Psoas muscle (tissue), 8 donors: ENCODE measurements at places on chromosomes 13 and 19. TPM values are rescaled to one million over a fixed set of nuclear protein-coding genes. Genes with fewer than 3 reads are reported as not detected.

DNA sequence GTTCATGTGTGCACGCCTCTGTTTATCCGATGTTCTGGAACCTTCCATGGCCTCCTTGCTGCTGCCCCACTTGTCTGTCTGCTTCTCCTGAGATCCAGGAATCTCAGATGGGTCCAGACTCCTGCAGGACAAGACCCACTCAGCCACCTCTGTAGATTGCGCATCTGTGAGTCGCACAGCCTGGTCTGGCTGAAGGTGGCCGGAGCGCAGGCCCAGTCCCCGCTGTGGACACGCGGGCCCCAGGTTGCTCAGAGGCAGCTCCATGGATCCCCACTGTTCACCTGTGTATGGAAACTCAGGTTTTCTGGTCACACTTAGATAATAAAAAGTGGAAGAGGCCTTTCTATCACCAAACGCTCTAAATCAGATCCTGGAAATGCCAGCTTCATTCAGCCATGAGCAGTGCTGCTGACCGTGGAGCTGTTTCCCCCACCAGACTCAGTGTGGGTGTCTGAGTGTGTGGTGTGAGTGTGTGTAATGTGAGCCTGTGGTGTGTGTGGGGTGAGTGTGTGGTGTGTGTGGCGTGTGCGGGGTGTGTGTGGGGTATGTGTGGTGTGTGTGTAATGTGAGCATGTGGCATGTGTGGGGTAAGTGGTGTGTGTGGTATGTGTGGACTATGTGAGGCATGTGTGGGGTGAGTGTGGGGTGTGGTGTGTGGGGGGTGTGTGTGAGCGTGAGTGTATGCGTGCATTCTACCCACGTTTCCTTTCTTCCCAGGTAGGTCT lies 59.5 kb downstream of the MCF2L start:
- no peak for DNase-seq

GRCh38 chr19:13974073-13974472 lies 21.8 kb downstream of the DCAF15 start:
- DNase-seq, result no peak

Gene RFPL4A
- polyA plus RNA-seq, result not detected

DNA sequence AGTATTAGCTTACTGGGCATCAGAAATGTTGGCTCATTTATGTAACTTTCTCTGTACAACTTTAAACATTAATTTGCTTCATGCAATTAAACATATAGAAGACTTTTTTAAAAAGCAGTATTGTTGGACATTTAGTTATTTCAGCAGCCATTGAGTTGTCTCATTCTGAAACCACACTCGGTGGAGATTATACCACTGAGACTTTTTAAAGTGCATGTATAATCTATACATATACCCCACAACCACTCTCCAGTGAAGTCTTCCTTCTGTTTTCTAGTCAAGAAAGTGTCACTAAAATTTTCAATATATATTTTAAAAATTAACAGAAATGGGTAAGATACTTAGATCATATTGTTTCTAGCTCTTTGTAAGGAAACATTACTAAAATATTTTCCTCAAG lies 15.5 kb downstream of the SETDB2 start:
- no peak for DNase-seq

GRCh38 chr13:20728579-20729311 lies 25.2 kb downstream of the IL17D start:
- DNase-seq, result no peak

GRCh38 chr19:45218911-45219743 lies 26.1 kb downstream of the EXOC3L2 start:
- no peak for DNase-seq

Gene PRODH2
- polyA plus RNA-seq, result not detected

- DNase-seq, result no peak
Measured at GRCh38 chr19:57241176-57241575, 744 bp downstream of the ZNF805 start.

- no peak for DNase-seq
Measured at GRCh38 chr13:80140685-80141084, 200.2 kb downstream of the SPRY2 start.

Gene NLRP11
- not detected for polyA plus RNA-seq

DNA sequence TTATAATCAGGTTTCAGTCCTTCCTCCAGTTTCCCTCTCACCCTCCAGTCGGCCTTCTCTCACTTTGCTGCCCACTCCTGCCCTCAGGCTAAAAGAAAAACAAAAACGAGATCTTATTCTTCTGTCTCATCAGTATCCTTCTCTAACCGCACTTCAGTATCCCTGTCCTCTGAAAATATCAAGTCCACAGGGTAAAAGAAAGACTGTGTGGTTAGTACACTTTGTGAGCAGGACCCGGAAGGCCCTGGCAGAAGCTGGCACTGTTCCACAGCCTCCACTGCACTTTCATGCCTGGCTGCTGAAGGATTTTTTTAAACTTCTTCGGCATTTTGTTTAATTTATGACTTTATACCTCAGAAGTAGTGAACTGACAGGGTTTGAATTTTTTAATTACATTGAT lies 51.8 kb downstream of the TM9SF2 start:
- no peak for DNase-seq

DNA sequence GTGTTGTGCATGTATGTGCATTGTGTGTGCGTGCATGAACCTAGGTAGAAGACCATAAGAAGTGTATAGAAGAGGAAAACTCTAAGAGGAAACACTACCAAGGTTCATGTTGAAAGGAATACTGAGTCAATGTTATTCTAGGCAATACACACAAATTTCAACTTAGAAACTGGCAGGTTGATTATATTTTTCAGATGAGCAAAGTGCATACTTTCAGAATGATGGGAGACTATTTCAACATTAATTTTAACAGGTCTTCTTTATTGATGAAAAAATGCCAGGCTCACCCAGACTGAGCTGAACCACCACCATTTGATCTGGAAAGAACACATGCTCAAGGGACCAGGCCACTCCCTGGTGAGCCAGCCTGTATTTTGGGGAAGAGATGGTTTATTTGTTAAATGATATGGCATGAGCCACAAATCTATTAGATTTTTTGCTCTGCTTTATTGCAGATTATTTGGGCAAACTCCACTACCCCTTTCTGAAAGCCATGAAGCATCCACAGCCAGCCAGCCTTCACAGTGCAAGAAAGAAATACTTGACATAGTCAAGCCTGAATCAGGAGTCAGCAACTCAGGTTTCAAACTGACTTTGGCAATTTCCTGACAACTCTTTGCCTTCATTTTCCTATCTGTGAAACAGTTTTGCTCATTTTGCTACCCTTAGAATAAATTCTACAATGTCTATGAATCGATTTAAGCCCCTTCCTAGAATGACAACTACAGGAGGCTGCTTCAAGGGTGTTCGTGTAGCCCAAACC lies 368.9 kb downstream of the COG6 start:
- DNase-seq, result no peak

- no peak for DNase-seq
Measured at GRCh38 chr13:57673197-57673596, 41.7 kb downstream of the PCDH17 start.

GRCh38 chr13:97001636-97002035 lies 7.4 kb upstream of the OXGR1 start:
- DNase-seq, result no peak

Gene ZNF492
- 0.01 TPM for polyA plus RNA-seq

- DNase-seq, result peak; percentile 92
Measured at GRCh38 chr19:2982983-2983350, 5.6 kb downstream of the TLE6 start.

DNA sequence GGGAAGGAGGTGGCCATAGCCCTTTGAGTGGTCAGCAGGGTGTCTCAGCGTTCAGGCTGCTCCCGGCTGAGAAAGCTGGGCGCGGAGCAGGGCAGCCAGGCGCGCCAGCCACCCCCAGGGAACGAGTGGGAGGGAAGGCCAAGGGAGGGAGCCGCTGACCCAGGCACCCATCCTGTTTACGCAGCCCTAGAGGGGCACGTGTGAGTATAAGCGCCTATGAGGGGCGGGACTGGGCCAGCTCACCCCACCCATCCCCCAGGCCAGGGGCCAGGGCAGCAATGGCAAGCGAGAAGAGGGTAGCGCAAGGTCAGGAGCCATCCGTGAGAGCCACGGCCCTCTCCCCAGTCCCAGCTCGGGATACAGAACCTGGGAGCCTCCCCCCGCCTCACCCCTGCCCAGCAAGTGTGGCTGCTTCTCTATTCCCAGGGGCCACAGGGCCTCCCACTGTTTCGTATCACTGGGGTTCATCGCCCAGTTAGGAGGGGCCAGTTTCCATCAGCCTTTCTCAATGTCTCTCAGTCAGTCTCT lies 897 bp upstream of the DMKN start:
- no peak for DNase-seq

- DNase-seq, result no peak
Measured at GRCh38 chr19:39919976-39920375, 14.5 kb downstream of the FCGBP start.

DNA sequence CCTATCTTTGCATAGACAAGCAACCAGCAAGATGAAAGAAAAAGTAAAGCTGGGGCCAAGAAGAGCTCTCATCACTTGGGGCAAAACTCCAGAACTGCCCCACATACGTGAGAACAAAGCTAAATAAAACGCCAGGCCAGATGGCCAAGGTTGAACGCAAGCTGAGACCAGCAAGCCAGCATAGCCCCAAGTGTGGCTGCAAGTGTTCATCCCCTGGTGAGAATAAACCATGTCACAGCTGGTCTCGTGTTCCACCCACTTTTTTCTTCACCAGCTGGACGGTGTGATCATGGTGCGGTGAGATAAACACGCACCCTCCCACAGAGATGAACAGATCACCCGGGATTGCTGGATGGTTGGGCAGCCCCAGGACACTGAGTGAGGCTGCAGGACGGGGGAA lies 109.6 kb upstream of the CACNA1A start:
- DNase-seq, result no peak

- DNase-seq, result no peak
Measured at GRCh38 chr19:5298471-5298901, 42.1 kb downstream of the PTPRS start.

GRCh38 chr13:77448689-77449088 lies 86.8 kb upstream of the SCEL start:
- no peak for DNase-seq

DNA sequence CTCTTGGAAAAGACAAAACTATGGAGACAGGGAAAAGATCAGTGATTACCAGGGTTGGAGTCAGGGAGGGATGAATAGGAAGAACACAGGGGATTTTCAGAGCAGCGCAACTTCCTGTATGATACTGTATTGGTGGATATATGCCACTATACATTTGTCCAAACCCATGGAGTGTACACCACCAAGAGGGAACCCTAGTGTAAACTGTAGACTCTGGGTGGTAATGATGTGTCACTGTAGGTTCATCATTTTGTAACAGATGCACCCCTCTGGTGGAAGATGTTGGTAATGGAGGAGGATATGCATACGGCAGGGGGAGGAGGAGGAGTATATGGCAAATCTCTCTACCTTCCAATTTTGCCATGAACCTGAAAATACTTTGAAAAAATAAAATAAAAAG lies 68.1 kb downstream of the UFM1 start:
- no peak for DNase-seq

- DNase-seq, result no peak
Measured at GRCh38 chr13:86826232-86826631, 844.9 kb upstream of the SLITRK5 start.

Gene PROSER3
- 5.3 TPM for polyA plus RNA-seq

- no peak for DNase-seq
Measured at GRCh38 chr19:16012552-16012951, 63.7 kb upstream of the TPM4 start.

Gene SIGLEC10
- 0.11 TPM for polyA plus RNA-seq

DNA sequence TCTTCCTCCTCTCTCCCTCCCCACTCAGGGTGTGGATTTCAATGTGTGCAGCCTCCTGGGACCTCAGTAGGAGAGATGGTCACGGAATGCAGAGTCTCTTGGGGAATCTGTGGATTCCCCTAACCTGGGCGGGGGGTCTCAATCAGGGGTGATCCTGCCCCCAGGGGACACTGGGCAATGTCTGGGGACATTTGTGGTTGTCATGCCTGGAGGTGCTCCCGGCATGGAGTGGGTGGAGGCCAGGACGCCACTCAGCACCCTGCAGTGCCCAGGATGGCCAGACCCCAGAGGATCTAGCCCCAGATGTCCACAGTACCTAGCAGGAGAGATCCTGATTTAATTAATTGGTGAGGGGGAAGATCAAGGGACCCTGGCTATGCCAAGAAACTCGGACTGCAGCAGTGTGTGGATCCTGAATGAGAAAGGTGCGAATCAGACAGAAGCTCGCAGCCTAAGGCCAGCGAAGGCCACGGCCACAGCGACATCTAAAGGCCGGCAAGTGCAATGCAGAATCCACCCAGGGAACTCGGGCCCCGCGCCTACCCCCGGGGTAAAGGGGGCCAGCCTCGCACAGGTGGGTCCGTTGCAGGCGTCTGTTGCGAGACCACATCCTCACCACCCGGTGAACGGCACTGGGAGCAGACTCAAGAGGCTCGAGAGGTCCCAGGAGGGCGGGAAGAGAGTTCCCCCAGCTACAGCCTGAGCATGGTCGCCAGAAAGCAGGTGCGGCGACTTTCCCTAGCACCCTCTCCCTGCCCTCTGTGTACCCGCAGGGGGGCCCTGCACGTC lies 88.8 kb downstream of the GNG7 start:
- peak; percentile 64 for DNase-seq

GRCh38 chr19:47603706-47604565 lies 5.0 kb upstream of the BICRA start:
- DNase-seq, result no peak

Gene ZNF428
- polyA plus RNA-seq, result 33.5 TPM

Gene ZFP14
- 0.55 TPM for polyA plus RNA-seq

- DNase-seq, result peak; percentile 83
Measured at GRCh38 chr19:5340637-5341447, at the start of gene PTPRS. TSS of gene PTPRS (minus strand) at chr19:5340812. CDS start at chr19:5286140, 54,672 bp downstream.

Gene NOVA2
- polyA plus RNA-seq, result 0.60 TPM

Gene SOX1
- not detected for polyA plus RNA-seq

DNA sequence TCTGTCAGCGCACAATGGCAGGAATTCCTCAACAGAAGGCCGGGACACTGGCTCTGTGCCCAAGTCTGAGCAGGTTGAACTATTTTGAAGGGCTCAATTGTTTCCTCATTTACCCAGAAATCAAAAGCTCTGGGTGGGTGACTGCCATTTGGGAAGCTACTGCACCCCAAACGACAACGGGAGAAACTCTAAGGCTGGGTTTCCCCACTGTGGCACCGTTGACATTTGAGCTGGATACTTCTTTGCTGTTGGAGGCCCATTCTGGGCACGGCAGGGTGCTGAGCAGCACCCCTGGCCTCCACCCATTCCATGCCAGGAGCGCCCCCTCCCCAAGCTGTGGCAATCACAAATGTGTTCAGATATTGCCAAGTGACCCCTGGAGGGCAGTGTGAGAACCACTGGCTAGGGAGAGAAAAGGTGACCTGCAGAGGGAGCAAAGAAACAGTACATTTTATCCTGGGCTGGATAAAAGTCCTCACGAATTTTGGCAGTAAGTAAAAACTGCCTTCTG lies 62.5 kb downstream of the RFX2 start:
- DNase-seq, result no peak
